ENCODE measurements at places on chromosomes 2 and 18. TPM values are rescaled to one million over a fixed set of nuclear protein-coding genes. Genes with fewer than 3 reads are reported as not detected.

The DTNA gene
- 15.2 TPM for total RNA-seq

The MC4R gene
- total RNA-seq, result not detected

The GALNT5 gene
- total RNA-seq, result 2.0 TPM

The TMEM17 gene
- total RNA-seq, result 3.5 TPM

The UGP2 gene
- total RNA-seq, result 72.6 TPM

The LCT gene
- total RNA-seq, result not detected

The SRD5A2 gene
- total RNA-seq, result under 0.01 TPM

The YWHAQ gene
- total RNA-seq, result 463 TPM

The MALL gene
- total RNA-seq, result 35.7 TPM

The ITPRID2 gene
- 112 TPM for total RNA-seq

The SULT1C4 gene
- total RNA-seq, result 50.1 TPM

The POTEI gene
- not detected for total RNA-seq

The LYPD6B gene
- total RNA-seq, result 2.7 TPM

The EVX2 gene
- not detected for total RNA-seq

The TCF23 gene
- total RNA-seq, result not detected

The UGT1A7 gene
- not detected for total RNA-seq

The LRRC30 gene
- not detected for total RNA-seq

The RAB17 gene
- 6.1 TPM for total RNA-seq

The ME2 gene
- 60.4 TPM for total RNA-seq

The MAL gene
- total RNA-seq, result 63.8 TPM

The C2orf78 gene
- total RNA-seq, result not detected

The CELF4 gene
- not detected for total RNA-seq

The CPLX4 gene
- not detected for total RNA-seq

The MDH1B gene
- total RNA-seq, result 0.23 TPM

The SLC9A4 gene
- total RNA-seq, result 0.40 TPM

The COBLL1 gene
- total RNA-seq, result 28.8 TPM

The CIDEA gene
- 5.6 TPM for total RNA-seq

The EML6 gene
- 3.7 TPM for total RNA-seq

The IFIH1 gene
- total RNA-seq, result 8.4 TPM

The ELMOD3 gene
- 9.5 TPM for total RNA-seq

The LBX2 gene
- 1.3 TPM for total RNA-seq

The MEP1B gene
- not detected for total RNA-seq

The MYCN gene
- 0.51 TPM for total RNA-seq

The AGBL5 gene
- total RNA-seq, result 21.8 TPM

The RAD51AP2 gene
- total RNA-seq, result not detected

The SAP130 gene
- 10.8 TPM for total RNA-seq

The IKZF2 gene
- total RNA-seq, result 1.8 TPM
